ENCODE measurements at places on chromosomes 6 and 20. TPM values are rescaled to one million over a fixed set of nuclear protein-coding genes. Genes with fewer than 3 reads are reported as not detected.

Gene IP6K3
- 1.6 TPM for total RNA-seq

Gene CCN2
- 518 TPM for total RNA-seq

Gene COL19A1
- 2.3 TPM for total RNA-seq

Gene PRL
- 0.33 TPM for total RNA-seq

Gene SLC17A4
- total RNA-seq, result not detected

Gene AIF1
- total RNA-seq, result 14.6 TPM

Gene CTCFL
- not detected for total RNA-seq

Gene RBPJL
- total RNA-seq, result not detected

Gene AHCY
- total RNA-seq, result 52.7 TPM

Gene JAG1
- 38.9 TPM for total RNA-seq

Gene RGS17
- 0.83 TPM for total RNA-seq

Gene GTSF1L
- total RNA-seq, result not detected

Gene RAD21L1
- total RNA-seq, result not detected

Gene CAGE1
- not detected for total RNA-seq

DNA sequence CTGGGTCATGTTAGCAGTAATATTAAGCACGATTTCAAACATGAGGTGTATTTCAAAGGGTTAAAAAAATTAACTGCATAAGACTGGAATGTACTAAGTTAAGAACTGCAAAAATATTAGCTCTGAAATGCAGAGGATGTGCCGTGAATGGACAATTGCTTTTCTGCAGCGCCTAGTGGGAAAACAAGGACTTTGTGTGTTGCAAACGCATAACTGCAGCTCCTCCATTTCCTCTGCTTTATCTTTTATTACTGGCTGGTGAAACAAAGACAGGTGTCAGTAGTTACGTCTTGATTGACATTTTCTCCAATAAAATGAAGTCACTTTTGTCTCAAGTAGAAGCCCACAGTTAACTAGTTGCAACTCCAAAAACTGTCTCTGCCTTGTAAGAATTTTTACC lies 1.7 kb downstream of the PDE7B start:
- DNase-seq, result no peak

DNA sequence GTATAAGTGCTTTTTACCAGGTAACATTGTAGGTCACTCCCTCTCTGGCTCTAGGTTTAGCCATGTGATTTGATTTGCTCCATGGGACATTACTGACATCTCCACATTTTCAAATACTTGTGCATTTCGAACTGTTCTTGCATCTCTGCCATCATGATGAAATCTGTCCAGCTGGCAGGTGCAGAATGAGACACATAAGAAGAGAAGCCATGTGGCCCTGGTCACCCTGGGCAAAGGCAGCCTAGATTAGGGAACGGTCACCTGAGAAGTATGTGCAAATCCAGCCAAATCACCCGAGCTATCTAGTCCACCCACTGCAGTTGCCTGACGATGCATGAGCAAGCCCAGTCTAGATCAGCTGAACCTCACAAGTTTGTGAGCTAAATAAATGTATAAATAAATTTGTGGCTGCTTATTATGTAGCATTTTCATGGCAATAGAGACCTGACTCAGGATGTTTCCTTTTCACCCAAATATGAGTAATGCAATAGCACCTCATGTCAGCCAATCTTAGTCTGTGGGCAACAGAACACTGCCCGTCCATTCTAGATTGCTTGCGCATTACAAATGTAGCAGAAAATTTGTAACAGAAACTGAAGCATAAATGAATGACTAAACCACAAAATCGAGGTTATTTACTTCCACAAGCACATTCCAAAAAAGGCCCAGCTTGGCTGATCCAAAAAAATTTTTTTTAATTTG lies 115.2 kb downstream of the PAK5 start:
- no peak for DNase-seq

DNA sequence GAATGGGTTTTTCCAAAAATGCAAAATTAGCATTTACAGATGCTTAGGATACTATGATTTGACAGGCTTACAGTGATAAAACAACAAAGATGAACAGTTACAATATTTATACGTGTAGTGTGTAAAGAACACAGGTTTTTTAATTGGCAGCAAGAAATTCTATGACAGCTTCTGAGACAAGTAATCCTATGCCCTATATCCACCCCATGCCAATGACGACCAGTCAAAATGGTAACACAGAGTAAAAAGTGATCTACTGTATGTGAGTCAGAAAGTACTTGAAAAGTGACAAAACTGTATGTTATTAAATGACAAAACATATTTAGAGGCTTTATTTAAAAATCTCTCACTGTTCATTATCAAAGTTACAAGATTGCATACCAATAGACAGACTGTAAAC lies 99.5 kb downstream of the PRDM1 start:
- no peak for DNase-seq

DNA sequence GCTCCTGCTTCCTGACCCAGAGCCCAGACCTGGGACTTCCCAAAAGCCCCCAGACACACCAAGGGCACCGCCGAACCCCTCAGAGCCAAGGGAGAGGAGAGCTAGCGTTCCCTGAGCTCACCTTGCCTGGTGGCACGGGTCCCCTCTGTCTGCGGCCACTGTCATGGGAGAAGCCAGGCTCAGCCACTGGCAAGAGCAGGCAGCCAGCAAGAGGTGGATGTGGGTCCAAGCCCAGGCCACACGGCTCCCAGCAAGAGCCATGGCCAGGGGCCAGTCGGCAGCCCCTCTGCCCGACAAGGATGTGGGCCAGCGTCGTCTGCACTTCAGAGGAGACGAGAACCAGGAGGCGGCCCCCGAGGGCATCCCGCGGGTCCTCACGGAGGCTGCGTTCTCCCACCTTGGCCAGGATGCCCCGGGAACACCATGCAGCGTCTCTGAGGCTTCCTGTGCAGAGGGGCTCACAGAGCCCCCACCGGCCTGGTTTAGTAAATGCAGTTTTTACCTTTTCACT lies 2.2 kb upstream of the PPDPF start:
- DNase-seq, result no peak

DNA sequence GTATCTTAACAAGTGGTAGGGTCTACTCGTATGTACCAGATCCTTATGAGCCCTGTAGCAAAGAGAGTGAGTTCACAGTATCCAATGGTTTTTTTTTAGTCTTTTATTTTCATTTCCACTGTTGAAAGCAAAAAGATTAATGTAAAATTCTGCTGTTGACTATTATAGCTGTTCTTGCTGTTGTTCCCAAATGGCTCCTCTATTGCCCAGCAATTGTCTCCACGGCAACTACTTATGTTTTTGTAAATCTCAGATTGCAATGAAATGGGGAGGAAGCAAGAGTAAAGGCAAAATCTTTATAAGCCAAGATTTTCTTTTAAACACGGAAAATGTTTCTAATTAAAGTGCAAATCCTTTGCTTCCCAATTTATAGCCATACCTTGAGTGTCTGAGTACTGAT lies 406.1 kb downstream of the EPM2A start:
- no peak for DNase-seq

- no peak for DNase-seq
Measured at GRCh38 chr20:46774236-46774635, 64.8 kb downstream of the SLC2A10 start.

GRCh38 chr6:44054721-44055559 lies 72.3 kb downstream of the MRPL14 start:
- DNase-seq, result no peak

DNA sequence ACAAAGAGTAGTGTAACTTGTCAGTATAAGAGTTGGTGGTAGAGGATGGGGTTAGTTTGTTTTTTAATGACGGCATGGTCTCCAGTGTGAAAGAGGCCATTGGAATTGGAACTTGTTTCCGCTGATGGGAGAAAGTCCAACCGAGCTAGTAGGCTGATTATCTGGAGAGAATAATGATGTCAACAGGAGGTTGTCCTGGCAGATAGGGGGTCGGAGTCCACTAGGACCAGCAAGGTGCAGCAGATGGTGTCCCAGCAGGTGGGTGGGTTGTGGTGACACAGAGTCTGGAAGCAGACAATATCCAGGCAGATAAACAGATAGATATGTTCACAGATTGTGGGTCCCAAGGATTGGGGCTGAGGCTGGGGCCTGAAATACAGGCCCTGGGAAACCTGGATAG lies 35.1 kb downstream of the PKIB start:
- DNase-seq, result no peak

DNA sequence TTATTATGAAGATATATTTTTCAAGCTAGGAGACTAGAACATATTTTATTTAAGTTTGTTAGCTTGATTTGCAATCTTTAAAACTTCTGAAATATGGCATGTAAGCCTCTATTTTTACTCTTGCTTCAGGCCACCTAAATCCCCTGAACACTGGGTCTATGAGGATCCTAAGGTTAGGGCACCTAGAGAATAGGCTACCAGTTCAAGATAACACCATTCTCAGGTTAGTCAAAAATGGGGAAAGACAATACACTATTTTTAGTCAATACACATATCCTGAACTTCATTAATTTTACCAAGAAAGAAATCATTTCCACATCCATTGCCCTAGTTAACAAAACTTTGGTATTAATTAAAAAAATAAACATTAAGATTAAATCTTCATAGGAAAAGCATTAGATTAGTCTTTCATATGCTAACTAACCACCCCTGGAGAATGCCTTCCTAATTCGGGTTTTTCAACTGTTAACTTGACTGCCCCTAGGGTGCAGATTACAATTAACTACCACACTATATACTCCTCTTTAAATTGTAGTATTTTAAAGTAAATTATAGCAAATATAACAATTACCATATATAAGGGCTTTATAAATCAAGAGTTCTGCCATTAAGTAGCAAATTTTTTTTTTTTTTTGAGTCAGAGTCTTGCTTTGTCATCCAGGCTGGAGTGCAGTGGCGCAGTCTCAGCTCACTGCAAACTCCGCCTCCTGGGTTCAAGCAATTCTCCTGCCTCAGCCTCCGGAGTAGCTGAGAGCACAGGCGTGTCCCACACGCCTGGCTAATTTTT lies 6.7 kb upstream of the HSF2 start:
- no peak for DNase-seq

DNA sequence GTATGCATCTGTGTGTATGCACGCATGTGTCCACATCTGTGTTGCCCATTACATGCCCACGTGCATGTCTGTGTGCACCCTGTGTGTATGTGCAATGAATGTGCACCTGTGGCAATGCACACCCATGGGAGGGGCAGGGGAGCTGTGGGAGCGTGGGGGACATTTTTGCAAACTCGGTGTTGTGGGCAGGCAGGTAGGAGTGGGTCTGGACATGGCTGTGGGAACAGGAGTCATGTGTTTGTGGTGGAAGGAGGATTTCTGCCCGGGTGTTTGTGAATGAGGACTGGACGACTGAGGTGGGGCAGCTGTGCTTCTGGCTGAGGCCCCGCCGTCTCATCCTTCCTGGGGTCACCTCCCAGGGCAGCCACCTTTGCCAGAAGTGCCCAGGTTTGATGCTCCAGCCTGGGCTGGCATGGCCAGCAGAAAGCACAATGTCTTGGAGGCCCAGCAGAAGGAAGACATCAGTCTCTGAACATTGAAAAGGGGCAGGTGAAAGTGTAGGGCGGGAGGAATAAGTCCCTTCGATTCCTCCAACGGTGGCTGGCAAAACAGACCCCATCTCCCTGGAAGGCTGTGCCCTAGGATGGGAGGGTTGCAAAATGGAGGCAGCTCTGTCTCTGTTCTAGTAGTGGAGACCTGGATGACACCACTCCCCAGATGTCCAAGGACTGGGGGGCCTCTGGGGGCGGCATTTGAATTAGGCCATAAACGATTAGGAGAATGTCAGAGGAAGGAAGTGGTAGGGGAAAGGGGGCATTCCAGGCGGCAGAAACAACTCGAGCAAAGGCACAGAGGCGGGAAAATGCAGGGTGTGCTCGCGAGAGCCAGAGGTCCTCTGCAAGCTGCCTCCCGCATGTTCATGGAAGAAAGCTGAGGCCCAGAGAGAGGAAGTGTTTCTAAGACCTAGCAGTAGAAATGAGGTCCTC lies 19.1 kb upstream of the ARMC12 start:
- DNase-seq, result no peak

- no peak for DNase-seq
Measured at GRCh38 chr20:57548177-57549058, 12.5 kb upstream of the PCK1 start.

- DNase-seq, result peak; percentile 34
Measured at GRCh38 chr6:52138284-52138683, 47.9 kb upstream of the IL17A start.

- no peak for DNase-seq
Measured at GRCh38 chr20:41004531-41005360, 23.9 kb upstream of the TOP1 start.

DNA sequence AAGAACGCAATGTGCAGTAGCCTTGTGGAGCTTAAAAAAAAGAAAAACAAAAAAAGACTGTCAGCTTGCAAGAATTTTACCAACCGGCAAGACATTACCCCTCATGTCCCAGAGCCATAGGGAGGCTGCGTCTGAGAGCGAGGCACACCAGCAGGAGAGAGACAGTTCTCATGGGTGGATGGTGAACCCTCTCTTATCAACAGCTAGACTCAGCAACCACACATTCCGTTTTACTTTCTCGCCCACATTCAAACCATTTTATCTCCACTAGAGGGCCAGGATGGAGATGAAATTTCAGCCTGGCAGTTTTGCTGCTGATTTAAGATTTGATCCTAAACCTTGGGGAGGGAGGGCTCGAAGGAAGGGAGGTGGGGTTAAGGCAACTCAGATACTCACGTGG lies 247.0 kb downstream of the ATXN1 start:
- no peak for DNase-seq

- no peak for DNase-seq
Measured at GRCh38 chr6:138494312-138494711, 5.0 kb downstream of the NHSL1 start.

- DNase-seq, result no peak
Measured at GRCh38 chr6:97841763-97842162, 558.7 kb upstream of the MMS22L start.

DNA sequence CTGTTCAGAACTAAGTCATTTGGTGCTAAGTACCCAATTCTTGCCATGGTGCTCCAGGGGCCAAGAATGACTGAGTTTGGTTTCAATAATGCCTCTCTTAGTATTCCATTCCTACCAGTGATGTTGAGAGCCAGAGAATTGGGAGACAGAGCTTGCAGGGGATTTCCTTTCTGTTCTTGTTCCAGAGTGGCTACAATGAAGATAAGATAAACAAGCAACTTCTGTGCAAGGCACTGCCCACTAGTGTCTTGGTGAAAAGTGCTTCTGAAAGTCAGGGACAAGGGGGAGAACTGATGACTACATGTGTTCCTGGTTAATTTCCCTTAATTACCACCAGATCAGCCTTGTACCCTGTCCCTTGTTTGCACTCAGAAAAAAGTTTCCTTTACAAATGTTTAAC lies 421.6 kb downstream of the BCKDHB start:
- no peak for DNase-seq

- no peak for DNase-seq
Measured at GRCh38 chr6:129233458-129234134, 350.7 kb downstream of the LAMA2 start.

- DNase-seq, result no peak
Measured at GRCh38 chr6:127077886-127078285, 40.6 kb upstream of the RSPO3 start.

GRCh38 chr6:20511852-20512251 lies 22.4 kb upstream of the CDKAL1 start:
- DNase-seq, result no peak

GRCh38 chr20:45612314-45612713 lies 17.2 kb upstream of the WFDC10A start:
- no peak for DNase-seq

- no peak for DNase-seq
Measured at GRCh38 chr20:58613061-58613854, 37.8 kb upstream of the STX16 start.
